ENCODE measurements at places on chromosomes 12 and 14.

DNA sequence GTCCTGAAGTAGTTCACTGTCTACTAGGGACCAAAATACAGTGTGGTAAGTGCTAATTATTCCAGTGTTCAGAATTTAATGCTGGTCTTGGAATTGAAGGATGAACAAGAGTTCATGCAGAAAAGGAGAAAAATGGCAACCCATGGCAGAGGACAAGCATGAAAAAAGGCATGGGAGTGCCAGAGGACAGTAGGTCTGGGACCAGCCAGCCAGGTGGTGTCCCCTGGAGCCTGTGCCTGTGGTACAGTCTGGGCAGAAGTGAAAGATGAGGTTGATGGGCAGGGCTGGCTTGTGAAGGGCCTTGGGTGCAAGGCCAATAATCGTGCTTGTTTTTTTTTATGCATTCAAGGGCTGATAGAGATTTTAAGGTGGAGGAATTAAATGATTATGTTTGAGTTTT, 21.0 kb downstream of the C12orf75 start:
- no peak for DNase-seq

GRCh38 chr14:101408077-101408831, 153.0 kb upstream of the DIO3 start:
- DNase-seq, result no peak

DNA sequence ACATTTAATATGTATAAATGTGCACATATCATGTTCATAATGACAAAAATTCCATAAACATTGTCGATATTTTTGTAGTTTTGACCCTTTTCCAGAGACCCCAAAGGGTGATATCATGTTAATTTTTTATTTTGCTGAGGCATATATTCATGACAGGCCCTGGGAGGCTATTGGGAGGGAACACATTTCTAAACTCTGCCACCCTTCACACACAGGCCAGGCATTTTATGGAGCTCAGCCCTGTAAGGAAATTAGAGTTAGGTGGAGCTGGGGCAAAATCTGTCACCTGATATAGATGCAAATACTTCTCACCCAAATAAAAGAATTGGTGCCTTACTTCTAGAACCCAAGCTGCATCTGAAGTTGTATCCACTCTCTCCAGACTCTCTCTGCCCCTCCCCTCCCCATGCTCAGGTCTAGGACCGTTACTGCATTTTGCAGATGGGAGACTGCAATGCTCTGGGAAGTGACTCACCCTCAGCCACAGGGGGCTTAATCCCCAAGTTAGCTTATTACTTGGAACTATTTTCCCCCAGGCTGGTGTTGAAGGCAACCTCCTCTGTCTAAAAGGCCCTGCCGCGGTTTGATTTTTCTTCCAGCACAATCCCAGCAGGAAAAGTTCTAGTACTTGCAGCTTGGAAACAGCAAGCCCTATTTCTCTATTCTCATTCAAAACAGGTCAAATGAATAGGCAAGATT, 238.9 kb downstream of the EMP1 start:
- no peak for DNase-seq

DNA sequence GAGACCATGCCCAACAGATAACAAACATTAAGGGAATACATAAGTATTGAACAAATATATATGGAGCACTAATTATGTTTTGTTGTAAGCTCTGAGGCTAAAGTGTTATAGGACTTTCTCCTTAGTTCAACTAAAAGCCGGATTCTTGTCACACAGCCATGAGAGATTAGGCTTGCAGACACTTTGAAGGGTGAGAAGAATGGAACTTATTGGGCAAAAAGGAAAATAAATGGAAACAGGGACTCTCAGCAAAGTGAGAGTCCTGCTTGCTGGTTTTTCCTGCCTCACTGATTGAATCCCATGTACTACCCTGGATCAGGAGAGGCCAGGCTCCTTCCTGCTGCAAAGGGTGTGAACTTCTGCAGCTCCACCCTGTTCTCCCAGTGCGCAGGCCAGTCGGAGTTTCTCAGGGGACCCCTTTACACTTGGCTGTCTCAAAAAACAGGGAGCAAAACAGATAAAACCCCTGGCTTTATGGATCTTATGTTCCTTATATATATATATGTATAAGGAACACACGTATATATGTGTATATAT, 77.1 kb upstream of the FUT8 start:
- no peak for DNase-seq

Data from foreskin keratinocyte (primary cell).